ENCODE measurements at places on chromosomes 12 and 14.

DNA sequence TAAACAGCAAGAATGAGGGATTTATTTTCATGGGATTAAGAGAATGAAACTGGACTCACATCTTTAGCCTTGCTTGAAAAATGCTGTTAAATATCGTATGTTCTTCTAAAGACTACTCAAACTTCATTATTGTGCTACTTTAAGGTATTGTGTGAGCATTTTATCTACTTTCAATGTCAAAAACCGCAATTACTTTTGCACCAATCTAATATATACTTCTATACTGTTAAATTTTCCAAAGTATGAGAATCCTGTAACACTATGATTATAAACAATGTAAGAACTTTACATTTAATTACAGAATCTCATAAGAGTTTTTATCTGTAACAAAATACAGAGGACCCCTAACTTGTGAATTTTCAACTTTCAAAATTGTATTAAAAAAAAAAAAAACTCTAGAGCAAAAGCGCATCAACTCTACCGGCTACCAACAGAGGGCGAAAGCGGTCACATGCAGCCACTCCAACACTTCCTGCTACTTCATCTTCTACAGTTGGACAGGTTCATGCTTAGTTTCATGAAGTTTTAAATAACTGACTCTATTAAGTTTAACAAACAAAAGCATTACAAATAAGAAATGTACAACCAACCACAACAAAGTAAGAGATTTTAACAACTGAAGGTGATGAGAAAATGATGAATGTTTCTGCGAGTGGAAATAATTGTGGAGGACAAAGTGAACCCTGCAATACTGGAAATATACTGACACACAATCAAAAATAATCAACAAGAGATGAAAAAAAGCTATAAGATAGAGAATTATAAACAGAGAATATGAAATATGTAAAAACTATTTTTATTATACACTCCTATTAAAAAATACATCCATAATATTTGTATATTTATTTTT, 210.9 kb downstream of the MED13L start:
- peak; percentile 21 for DNase-seq

GRCh38 chr12:52216807-52217206, 16.2 kb upstream of the KRT7 start:
- no peak for DNase-seq

- DNase-seq, result no peak
Measured at GRCh38 chr12:56206452-56207166, 15.1 kb downstream of the RNF41 start.

DNA sequence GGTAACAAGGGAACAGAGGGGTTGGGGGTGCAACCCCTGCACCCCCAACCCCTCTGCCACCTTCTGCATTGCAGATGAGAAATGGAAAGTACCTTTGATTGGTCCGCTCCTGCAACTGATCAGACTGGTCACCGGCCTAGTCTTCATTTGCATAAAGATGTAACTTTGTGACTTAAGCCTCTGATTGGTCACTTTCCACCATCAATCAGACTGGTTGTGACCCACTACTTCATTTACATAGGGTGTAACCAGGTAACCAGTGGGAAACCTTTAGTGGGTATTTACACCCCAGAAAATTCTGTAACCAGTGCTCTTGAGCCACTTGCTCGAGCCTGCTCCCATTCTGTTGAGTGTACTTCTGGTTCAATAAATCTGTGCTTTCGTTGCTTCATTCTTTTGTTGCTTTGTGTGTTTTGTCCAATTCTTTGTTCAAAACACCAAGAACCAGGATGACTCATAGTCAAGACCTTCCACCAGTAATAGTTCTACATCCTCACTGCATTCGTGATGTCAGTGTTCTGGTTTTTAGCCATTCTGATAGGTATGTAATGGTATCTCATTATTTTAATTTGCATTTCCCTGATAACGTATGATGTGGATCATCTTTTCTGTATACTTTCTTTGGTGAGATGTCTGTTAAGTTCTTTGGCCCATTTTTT, 30.8 kb downstream of the LEMD3 start:
- DNase-seq, result no peak

DNA sequence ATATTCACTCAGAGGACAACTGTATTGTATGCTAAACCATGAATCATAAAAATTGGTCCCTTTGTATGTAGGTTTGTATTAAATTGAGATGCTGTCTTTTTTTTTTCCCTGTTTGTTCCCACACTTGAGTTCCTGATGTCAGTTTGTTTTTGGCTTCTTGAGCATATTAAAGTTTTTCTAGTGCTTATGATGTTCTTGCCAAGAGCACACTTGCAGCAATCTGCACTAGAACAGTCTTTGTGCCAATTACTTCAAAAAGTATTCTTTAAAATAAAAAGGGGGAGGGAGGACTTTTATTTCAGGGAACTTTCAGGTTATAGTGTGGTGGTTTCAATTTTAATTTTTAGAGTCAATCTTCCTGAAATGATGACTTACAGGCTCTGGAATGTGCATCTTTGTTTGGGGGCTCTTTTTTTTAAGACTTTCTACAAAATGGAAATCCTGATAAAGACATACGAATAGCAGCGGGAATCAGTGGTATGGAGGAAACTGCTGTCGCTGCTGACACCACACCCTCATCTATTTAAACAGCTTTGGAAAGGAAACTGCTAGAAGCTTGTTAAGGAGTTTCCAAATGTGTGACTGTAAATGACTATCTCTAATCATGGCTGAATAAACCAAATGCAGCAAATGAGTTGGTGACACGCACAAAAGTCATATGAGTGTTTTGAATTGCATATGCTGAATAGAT, 188.6 kb downstream of the EGLN3 start:
- no peak for DNase-seq

- DNase-seq, result no peak
Measured at GRCh38 chr14:24343795-24344660, 4.2 kb upstream of the RIPK3 start.

DNA sequence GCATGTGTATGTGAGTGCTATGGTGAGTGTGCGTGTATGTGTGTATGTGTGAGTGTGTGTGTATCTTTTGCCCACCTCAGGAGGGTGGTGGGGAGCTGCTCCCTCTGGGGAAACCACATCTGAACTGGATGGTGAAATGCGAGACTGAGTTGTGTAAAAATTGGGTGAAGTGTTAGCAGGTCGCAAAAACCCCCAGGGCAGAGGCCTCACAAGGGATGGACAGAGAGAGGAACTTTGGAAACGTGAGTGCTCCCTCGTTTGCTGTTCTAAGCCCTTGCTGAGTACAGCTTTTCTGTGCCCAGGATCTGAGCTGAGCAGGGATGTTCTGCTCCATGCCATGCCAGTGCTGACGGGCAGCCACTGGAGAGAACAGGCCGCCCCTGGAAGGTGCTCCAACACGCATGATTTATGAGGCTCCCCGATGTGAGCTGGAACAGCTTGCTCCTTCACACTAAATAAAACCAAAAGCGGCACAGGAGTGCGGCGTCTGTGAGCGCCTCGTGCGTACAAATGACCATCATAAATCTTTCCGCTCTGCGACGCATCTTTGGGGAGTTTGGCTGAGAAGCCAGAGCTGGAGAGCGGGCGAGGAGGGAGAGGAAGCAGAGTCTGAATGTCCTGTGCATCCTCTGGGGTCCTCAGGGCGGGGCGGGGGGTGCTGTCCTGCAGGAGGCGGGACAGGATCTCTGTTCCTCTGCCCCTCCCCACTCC, 14.1 kb upstream of the GALNT9 start:
- no peak for DNase-seq

- no peak for DNase-seq
Measured at GRCh38 chr14:23630687-23631086, 5.5 kb upstream of the DHRS2 start.

DNA sequence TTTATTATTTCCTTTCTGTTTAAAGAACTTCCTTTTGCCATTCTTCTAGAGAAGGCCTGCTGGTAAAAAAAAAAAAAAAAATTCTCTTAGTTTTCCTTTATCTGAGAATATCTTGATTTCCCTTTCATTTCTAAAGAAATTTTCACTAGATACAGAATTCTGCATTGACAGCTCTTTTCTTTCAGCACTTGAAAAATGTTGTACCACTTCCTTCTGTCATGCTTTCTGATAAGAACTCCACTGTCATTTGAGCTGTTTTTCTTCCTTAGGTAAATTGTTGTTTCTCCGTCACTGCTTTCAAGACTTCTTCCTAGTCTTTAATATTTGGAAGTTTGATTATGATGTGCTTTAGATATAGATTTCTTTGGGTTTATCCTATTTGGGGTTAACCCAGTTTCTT, 113.6 kb upstream of the BTG1 start:
- DNase-seq, result no peak

- no peak for DNase-seq
Measured at GRCh38 chr12:4530160-4530559, 8.5 kb upstream of the RAD51AP1 start.

GRCh38 chr12:65477721-65478120, 199.2 kb downstream of the MSRB3 start:
- no peak for DNase-seq

DNA sequence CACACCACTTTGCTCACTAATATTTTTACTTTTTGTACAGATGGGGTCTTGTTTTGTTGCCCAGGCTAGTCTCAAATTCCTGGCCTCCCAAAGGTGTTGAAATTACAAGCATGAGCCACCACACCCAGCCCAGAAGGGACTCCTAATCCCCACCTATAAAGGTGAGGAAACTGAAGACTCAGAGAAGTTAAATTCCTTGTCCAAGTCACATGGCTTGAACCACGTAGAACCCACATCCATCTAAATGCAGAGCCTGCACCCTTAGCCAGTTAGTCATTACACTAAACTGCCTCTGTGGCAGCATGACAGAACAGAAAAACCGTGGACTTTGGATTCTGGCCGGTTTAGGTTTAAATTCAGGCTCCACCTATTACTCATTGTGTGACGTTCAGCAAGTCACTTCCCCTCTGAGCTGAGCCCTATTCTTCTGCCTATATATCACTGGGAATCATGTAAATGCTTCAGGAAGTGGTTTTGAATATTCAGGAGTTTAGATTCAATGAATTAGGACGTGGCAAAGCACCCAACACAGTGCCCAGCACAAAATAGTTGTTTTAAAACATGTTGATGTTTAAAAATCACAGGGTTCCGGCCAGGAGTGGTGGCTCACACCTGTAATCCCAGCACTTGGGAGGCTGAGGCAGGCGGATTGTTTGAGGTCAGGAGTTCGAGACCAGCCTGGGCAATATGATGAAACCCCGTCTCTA, 3.0 kb upstream of the CORO1C start:
- DNase-seq, result no peak

- DNase-seq, result no peak
Measured at GRCh38 chr14:53180272-53181221, 27.4 kb upstream of the DDHD1 start.

GRCh38 chr12:65740873-65741600, 83.2 kb upstream of the HMGA2 start:
- no peak for DNase-seq

DNA sequence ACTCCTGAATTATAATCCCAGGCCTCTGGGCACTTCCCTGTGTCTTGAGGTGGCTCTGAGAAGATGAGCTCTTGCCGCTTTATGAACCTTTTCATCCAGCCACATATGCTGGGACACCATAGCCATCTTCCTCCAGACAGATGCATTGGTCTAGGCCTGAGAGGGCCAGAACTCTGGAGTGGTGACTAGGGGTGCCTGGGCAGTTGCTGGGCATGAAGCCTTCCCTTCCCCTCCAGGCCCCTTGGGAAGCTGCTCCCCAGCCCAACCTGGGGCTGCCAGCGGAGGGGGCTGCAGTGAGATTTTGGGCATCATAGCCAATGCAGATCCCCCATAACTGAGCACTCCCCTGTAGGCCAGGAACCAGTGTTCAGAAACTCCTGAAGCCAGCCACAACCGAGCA, 135.2 kb downstream of the GCH1 start:
- DNase-seq, result no peak

DNA sequence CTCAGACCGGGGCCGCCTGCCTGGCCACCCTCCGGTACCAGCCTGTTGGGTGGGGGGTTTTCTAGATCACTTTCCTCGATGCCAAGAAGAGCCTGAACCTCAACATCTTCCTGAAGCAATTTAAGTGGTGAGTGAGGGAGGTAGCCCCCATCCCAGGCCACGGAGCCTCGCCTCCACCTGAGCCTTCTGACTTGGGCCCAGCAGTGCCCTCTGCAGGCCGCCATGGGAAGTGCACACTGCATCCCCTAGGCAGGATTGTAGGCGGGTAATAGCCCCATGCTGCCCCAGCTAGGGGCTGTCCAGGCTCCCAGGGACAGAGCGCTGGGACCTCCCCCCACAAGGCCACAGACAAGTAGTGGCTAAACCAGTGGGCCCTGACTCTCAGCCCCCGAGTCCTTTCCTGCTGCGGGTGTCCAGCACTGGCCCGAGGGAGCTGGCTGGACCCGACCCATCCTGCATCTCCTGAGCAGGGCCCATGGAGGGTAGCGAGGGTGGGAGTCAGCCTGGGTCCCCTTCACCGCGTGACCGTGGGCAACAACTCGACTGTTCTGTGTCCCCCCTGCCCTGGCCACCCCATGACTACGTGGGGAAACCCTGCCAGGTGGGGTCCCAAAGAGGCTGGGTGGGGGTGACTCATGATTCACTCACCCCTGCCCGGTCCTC, 15.3 kb upstream of the ADSS1 start:
- peak; percentile 58 for DNase-seq

DNA sequence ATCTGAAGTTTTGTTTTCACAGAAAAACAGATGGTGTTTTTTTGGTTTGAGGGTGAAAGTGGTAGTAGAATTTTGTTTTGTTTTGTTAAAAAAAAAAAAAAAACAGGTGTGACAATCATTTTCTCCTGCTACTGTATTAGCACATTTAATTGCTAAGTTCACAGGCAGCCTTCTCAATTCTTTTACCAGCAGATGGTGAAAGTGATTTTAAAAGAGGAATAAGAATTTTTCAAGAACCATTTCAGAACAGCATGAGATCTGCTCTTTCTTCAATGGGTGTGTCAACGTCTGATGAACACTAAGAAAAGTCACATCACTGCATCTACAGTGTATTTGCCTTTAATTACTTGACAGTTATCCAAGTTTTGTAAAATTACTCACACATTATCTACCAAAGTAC, 303.7 kb upstream of the USP15 start:
- DNase-seq, result no peak

GRCh38 chr12:51855586-51856428, 7.3 kb upstream of the FIGNL2 start:
- DNase-seq, result no peak

DNA sequence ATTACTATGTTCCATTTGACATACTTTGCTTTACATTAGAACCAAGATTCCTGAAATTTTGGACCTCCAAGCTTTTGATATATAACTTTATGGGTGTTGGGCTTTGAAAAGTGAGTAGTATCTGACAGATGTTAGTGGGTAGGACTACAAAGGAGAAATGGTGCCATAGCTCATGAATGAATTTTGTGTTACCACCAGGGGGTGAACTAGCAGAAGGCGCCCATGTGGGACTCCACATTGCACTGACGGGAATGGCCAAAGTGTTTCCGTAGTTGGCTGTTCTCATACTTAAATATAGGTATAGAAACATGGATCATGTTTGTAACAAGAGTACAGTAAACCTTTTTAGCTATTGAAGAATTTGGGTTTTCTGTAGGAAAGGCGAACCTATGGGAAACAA, 337.5 kb downstream of the FLRT2 start:
- no peak for DNase-seq

All from stimulated activated CD8-positive, alpha-beta memory T cell treated with anti-CD3 and anti-CD28 coated beads, Interleukin-7, amount 100 ng/mL, for 1 hour (primary cell).